ENCODE measurements at places on chromosomes 2 and 18.

GRCh38 chr2:69147841-69148533 lies 135.0 kb downstream of the ANTXR1 start:
- no peak for DNase-seq

DNA sequence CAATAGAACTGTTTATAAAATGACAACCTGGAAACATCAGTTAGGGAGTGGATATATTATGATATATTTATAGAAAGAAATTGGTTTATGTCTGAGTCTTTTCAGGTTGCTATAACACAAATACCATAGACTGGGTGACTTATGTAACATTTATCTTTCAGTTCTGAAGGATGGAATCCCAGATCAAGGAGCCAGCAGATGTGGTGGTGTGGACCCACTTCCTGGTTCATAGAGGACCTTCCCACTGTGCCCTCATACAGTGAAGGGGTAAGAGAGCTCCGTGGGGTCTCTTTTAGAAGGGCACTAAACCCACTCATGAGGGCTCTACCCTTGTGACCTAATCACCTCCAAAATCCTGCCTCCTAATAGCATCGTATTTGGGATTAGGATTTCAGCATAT lies 86.7 kb downstream of the BCL2 start:
- no peak for DNase-seq

DNA sequence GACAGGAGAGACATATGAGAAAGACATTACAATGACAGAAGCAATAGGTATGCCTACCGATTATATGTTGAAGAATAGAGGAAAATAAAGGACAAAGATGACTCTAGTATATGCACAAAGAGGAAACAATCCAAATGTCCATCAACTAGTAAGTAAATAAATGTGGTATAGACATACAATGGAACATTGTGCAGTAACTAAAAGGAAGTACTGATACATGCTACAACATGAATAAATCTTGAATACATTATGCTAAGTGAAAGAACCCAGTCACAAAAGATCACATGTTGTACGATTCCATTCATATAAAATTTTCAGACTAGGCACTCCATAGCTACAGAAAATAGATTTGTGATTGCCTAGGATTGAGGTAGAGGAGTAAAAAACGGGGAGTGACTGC lies 28.5 kb upstream of the PGAP1 start:
- DNase-seq, result no peak

- DNase-seq, result no peak
Measured at GRCh38 chr2:24515831-24516230, 24.8 kb downstream of the NCOA1 start.

DNA sequence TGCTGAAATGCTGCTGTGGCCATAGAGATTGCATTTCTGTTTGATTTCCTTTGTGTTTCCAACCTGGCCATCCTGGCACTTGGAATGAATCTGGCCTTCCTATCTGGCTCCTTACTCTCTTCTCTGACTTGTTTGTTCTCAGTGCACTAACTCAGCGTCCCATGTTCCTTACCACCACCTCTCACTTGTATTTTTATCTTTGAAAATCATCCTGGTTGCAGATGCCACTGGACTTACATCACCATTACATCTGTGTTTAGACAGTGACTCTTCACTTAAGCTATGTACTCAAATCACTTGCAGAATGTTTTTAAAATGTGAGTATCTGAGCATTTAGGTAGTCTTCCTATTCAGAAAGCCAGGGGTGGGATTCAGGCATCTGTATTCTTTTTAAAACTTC lies 239.5 kb downstream of the WDR7 start:
- DNase-seq, result no peak

Measured in effector CD8-positive, alpha-beta T cell (primary cell).